ENCODE measurements at places on chromosomes 7 and 10.

DNA sequence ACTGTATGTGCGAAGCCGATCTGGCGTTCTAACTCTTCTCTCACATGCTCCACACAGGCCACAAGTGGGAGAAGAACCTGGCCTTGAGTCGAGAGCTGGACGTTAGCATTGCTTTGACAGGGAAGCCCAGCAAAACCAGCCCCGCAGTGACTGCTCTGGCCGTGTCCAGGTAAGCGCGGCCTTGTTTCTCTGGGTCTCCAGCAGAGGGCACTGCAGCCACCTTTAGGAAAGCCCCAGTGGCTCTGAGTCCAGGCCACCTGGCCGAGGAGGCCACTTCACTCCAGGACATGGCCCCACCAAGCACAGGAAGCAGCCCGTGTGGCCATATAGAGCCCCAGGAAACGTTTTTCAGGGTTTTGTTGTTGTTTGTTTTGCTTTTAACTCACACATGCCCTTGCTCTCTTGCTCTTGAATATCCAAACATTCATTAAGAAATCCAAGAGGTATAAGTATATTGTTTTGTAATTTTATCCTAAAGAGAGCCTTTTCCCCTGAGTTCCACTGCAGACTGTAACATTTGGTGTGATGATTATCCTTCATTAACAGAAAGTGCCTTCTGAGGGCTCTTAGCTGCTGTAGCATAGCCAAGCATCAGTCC is 41.8 kb upstream of the LRRC18 start:
- DNase-seq = peak; percentile 71

DNA sequence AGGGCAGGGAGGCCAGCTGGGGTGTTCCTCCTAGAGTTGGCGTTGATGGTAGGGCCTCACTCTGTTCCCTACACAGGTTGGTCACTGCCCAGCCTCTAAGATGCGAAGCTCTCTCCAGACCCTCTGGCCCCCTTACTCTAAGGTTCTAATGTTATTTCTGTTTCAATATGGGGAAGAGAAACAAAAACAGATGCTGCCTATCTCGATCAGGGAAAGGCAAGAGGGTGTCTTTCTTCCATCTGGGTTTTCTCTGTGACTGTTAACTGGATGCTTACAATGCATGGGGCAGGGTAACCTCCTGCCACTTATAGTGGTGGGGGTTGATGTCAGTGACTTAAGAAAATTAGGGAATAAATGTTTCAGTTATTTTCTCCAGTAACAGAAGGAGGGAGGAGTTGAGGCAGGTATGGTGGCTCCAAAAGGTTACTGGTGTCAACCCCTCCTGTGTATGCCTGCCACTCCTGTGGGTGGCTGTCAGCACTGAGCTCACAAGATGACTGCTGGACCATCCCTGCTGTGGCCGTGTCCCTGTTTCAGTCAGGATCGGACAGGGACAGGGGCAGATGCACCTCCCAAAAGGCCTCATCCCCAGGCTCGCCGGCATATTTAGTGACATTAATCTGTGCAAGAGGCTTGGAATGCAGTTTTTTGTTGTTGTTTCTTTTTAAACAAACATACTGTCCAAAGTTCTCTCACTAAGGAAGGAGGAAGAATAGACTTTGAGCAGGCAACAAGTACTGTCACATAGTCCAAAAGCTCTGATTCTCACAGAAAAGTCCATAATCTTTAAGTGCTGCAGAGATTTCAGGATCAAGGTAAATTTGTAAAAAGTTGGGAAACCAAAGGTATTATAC is 39.6 kb upstream of the SYPL1 start:
- DNase-seq = no peak

DNA sequence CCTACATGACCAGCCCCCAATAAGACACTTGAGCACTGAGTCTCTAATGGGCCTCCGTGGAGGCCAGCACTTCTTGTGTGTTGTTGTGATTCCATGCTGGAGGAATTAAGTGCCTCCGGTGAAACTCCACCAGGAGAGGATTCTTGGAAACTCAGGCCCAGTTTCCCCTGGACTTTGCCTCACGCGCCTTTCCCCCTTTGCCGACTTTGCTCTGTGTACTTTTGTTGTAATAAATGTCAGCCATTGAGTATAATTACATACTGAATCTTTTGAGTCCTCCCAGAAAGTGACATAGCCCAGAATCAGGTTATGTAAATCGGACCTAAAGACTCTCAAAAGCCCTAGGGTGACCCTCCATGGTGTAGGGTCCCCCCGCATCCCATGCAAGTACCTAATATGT is 82.4 kb downstream of the DLG5 start:
- no peak for DNase-seq

GRCh38 chr7:95558864-95559263 is 37.5 kb downstream of the PDK4 start:
- DNase-seq = no peak

DNA sequence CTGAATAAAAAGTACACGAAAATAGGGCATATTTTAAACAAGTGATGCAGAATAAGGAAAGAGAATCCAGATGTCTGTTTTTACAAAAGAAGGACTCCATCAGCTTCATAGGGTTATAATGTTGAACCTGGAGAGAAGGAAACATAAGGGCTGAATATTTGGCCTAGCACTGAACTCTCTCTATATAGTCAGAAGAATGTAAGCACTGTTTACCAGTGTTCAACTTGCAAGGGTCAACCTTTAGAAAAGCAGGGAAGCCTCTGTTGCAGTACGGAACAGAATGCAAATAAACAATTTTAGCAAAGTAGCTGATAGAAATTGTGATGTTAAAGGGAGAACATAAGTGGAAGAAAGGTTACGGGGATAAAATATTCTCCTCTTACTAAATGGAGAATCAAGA is 16.2 kb downstream of the CDK6 start:
- DNase-seq = no peak

- DNase-seq = peak; percentile 35
Observed at GRCh38 chr10:110083884-110084283, 76.1 kb downstream of the ADD3 start.

GRCh38 chr7:99669782-99670181 is 10.0 kb downstream of the CYP3A5 start:
- no peak for DNase-seq

DNA sequence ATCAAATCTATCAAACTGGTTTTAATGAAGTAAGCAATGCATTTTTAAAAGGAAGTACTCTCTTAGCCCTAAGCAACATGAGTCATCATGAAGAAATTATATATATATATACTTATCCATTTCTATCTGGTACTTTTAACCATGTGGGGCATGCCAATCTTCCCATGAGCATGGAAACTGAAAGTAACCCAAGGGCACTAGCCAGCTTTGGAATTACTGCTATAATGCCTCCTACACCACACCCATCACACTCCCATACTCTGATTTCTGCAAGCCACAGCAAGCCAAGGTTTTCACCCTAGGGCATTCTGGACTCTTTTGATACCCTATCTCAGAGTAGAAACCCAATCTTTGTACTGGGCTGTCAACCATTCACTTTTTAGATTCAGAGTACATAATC is 204.6 kb downstream of the IMMP2L start:
- DNase-seq = no peak

GRCh38 chr10:19817231-19817933 is 1.1 kb downstream of the PLXDC2 start:
- peak; percentile 82 for DNase-seq

- DNase-seq = no peak
Observed at GRCh38 chr7:100476903-100477870, 1.8 kb downstream of the TSC22D4 start.

GRCh38 chr10:82282782-82283456 is 407.9 kb downstream of the NRG3 start:
- no peak for DNase-seq

GRCh38 chr10:60282771-60283353 is 106.8 kb downstream of the ANK3 start:
- DNase-seq = peak; percentile 12

DNA sequence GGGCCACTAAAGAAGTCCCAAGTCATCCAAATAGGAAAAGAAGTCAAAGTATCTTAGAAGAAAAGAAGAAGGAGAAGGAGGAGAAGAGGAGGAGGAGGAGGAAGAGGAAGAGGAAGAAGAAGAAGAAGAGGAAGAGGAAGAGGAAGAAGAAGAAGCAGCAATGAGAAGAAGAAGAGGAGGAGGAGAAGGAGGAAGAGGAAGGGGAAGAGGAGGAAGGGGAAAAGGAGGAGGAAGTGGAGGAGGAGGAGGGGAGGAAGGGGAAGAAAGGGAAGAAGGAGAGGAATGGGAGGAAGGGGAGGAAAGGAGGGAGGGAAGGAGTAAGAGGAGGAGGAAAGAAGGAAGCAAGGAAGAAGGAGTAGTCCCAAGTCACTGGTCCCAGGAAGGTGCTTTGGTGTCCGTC is 21.7 kb upstream of the RADIL start:
- no peak for DNase-seq

DNA sequence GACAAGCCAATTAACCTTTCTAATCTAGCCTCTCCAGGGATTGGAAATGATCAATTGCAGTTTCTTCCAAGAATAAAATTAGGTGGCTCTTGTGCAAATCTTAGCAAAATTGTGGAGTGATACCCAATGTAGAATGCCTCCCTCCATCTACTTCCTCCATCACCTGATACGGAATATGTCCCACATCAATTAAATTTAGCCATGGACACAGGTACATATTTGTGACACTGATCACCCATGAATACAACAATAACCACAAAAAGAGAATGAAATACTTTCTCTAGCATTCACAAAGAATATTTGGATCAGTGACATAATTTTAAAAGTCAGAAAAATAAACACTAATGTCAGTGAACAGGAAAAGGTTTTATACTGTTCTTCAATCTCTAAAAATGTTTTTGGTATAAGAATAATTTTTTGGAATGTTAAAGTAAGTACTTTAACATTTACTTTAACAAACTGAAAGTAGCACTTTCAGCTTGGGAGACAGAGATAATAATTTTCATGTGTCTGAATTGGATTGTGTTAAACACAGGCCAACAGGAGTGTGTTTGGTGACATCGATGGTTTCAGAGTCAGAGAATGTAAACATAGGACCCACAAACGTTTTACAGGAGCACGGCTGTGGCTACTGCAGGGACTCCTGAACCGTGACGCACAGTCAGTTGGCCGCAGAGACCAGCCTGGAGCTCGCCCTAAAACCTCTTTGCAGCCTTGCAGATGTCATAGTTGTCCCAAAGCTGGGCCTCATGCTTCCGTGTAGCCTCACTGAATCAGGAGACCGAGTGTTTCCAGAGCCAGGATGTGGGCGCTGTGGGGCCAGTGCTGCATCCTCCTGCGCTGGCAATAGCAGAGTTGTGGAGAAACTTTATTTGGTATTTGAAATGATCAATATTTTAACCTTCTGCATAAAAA is 7.2 kb downstream of the RBM20 start:
- no peak for DNase-seq

- DNase-seq = no peak
Observed at GRCh38 chr7:98875501-98875900, 2.8 kb upstream of the TRRAP start.

Measured in eye (tissue), 1 donor.